ENCODE measurements at places on chromosomes 6 and 20.

GRCh38 chr20:3846378-3846739, 275 bp upstream of the MAVS start:
- no peak for DNase-seq

DNA sequence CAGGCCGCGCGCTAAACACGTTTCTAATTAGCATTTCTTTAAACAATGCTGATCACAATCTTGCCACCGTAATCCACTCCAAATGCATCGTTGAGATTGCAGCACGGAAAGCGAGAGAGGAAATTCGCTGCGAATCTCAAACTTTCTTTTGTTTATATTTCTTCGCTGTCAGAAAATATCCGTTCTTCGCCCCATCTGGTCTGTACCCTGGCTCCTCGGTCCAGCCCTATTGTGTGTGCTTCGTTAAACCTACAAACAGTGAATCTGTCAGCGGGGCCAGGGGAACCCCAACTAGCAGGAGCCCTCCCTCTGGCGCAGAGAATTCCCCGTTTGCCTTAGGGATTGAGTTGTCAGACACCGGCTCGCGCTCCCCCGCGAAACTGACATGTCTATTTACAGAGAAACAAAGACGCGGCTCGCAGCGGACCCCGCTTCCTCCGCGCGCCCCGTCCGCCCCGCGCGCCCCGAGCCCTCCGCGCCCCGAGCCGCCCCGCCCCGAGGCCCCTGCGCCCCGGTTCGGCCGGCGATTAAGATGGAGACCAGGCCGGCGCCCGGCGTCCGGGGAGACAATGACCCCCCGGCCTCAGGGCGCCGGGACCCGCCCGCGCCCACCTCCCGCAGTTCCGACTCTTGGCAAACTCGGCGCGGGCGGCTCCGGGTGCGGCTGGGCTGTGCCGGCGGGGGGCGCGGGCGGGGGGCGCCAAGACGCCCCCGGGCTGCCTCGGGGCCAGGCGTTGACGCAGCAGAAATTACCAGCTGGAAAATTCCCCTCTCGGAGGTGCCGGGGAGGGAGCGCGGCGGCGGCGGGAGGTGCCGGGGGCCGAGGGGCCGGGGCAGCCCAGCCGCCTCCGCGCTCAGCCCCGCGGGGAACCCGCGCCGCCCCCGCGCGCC, 874 bp downstream of the ZBTB46 start:
- DNase-seq = no peak

DNA sequence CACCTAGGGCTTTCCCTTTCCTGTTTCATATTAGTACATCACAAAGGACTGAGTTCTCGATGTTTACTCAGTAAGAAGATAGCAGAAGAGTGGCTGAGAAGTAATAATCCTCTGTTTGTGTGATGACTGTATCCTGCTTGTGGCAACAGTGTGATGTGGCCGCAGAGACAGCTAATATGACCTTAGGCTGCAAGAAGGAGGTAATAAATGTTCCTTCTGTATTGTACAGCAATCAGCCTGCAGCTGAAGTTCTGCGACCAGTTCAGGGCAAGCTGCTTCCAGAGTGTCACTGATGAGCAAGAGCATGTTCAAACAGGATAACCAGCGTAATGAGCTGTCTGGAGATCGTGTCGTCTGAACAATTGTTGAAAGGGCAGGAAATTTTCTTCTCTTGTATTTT, 70.9 kb downstream of the OPN5 start:
- no peak for DNase-seq

GRCh38 chr20:21528870-21529269, 15.0 kb upstream of the NKX2-2 start:
- DNase-seq = no peak

DNA sequence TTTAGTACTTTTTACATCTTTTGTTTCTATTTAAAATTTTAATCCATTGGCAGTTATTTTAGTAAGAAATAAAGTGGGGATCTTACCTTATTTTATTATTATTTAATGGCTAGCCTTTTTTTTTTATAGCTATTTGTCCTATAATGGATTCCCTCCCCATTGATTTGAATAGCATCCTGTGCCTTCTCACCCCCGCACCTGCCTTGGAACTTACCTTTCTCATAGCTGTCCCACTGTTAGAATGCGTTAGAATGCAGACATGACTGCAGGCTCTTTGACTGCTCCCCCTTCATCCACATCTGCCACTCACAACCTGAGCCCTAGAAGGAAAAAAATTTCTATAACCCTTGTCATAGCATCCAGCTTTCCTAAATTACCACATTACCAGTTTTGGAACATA, 9.1 kb downstream of the PKIB start:
- DNase-seq = no peak

DNA sequence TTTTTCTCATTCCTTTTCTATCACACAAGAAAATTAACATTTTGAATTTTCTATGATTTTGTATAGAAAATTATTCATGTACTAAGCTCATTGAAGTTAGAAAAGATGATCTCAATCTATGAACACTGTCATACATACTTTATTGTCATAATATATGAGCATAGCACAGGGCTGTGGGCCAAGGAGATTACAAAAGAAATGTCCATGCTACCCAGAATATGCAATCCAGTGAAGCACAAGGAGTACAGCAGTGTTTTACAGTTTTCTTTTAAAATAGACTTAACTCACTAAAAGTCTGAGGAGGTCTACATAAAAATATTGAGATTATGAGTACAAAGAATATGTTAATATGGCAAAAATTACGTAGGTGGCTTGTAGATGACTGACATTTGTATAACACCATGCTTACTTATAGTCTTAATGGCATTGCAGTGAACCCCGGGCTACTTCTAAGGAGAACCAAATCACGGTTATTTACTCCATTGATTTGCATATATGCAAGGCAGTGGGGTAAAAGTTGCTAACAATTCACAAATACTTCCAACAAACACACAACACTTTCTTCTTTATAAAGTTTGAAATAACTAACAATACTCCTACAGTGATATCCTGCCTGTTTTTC, 257.1 kb downstream of the BCKDHB start:
- DNase-seq = no peak

DNA sequence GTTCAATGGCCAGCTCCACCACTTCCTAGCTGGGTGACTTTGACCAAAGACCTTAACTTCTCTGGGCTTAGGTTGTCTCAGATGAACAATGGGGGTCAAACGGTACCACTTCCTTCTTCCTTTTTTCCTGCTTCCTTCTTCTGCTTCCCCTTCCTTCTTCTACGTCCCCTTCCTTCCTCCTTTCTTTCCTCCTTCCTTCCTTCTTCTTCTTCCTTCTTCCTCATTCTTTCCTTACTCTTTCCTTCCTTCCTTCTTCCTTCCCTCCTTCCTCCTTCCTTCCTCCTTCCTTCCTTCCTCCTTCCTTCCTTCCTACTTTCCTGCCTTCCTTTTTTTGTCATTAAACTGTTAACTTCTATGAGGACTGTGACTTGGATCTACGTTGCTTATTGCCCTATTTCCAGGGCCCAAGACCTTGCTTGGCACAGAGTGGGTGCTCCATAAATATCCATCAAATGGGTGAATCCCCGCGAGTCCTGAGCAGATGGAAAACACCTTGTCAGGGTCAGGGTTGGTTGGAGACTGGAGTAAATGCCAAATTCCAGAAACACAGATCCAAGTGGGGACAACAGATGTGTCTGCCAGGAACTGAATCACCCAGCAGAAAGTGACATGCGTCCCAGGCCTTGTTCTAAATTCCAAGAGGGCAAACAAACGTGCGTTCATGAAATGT, 243.3 kb downstream of the PREX1 start:
- DNase-seq = no peak

GRCh38 chr6:167925026-167925425, 72.4 kb upstream of the KIF25 start:
- no peak for DNase-seq

DNA sequence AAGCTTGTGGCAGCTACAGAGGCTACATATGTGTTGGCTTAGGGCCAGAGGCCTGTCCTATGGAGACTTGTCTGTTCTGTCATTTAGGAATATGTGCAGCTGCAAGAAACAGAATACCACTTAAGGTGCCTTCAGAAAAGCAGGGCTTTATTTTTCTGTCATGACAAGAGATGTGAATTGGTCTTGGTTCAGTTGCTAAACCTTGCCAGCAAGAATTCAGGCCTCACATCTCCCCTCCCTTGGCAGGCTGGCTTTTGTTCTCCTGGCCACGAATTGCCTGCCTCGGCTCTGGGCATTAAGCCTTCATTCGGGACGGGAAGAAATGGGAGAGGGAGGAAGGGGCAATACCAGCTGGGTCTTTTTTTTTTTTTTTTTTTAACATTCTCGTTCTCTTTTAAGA, 82.4 kb upstream of the TGM3 start:
- no peak for DNase-seq

DNA sequence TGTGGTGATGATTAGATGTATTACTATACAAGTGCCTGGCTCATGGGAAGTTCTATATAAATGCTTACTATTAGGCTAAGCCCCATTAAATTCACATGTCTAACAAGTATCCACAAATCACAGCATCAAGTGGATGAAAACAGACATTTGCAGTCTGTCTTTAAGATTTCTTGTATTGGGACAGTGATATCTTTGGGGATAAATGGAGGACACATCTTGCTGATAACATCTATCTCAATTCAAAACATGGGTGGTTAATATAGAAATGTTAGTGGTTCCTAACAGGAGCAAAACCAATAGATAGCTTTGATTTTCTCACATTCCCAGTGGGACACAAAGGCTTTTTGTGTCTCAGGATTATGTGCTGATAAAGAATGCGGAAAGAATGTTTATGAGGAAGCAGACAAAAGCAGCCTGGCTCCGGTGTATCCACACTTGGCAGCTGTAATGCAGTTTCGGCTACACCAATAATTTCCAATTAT, 29.3 kb downstream of the PTPRK start:
- no peak for DNase-seq

- DNase-seq = peak; percentile 26
These were observed 998.0 kb upstream of the GJE1 start for GRCh38 chr6:141134723-141135122.

DNA sequence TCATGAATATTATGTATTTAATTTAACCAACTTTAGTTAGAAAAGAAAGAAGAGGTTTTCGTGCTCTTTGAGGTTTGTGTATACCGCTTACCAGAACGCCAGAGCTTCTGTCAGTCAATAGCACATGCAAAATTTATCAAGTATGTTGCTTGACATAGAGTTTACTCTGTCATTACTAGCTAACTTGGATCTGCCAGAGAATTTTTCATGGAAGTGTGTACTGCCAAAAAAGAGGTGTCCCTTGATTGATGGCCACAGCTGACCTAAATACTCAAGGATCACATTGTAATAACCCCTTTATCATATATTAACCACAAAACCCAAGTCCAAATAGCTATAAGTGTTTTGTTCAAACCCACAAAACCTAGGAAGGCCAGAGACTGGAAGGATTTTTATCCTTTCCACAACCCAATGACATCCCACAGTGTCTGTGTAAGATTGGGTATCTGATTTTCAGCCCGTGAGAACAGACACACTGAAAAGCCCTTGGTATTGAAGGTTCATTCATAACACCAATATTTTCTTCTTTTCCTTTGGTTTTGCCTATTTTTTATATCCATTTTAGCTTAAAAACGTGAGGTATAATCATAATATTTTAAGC, 194.0 kb upstream of the EYA4 start:
- DNase-seq = no peak

- no peak for DNase-seq
These were observed 3.6 kb downstream of the EPB41L2 start for GRCh38 chr6:131059486-131059885.

DNA sequence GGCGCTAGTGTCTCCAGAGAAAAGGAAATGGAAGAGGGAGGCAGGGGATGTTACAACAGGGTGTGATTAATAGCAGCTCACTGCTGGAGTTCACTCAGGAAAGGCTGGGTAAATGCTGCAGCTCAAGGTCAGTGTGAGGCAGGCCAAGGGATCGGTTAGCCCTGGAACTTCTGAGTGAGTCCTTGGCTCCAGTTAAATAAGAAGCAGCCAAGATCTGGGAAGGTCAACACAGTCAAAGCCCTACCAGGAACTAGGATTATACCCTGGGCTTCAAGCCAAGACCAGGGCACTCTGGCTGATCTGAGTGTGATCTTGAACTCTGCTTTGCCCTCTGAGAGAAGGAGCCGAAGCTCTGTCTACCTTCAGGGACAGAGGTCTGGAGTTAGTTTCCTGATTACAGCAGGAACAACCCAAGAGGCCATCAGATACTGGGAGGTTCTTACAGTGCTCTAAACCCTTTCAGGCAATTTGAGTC, 44.3 kb downstream of the TPD52L1 start:
- DNase-seq = no peak

DNA sequence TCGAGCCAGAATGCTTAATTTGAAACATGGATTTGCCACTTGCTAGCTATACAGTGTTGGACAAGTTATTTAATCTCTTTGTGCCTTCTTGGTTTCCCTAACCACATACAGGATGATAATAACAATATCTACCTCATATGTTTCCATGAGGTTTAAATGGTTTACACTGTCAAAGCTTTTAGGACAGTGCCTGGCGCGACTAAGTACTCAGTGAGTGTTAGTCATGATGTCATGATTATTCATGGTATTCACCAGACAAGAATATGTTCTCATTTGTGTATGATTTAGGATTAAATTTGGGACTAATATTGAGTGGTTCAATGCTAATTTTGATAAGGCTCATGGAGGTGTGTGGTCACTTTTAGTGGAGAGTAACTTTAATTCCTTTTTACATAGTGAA, 167.4 kb downstream of the EYA4 start:
- DNase-seq = no peak

- DNase-seq = no peak
These were observed 33.2 kb downstream of the CDH22 start for GRCh38 chr20:46275091-46275490.

GRCh38 chr6:28269492-28269891, 2.5 kb downstream of the ZSCAN26 start:
- DNase-seq = no peak

DNA sequence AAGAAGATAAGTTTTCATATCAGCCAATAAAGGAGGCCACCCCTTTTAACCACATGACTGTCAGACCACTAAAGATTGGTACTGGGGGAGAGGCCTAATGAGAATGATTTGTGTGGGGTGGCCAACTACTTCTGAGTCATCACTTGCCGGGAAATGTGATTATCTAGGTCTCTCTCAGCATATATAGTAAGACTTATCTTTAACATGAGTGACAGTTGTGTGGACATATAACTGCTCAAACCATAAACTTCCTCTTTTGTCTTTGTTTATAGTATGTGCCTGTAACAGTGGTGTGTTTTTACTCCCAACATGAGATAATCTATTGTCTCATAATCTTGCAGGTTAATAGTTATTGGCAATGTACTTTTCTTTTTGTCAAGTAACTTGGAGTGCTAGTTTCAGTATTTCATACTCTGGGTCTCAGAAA, 312.4 kb downstream of the CDKAL1 start:
- no peak for DNase-seq

DNA sequence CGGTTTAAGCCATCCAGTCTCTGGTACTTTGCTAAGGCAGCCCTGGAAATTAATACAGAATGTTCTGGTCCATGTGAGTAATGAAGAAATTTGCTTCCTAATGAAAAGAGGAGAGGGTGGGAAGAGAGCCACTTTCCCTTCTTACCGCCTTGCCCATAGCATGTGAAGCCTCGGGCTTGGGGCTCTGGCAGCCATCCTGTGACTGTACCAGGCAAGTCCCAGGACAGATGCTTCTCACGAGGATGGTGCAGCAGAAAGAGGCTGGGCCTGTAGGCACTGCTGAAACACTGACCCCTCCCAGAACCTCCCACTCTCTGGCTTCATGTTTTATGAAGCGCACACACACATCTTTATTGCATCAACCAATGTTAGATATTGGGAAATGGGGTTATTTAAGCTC, 74.8 kb downstream of the IYD start:
- no peak for DNase-seq

- DNase-seq = no peak
These were observed 443.0 kb downstream of the TFAP2B start for GRCh38 chr6:51261691-51262090.

GRCh38 chr20:57432862-57433491, 41.8 kb downstream of the RBM38 start:
- DNase-seq = no peak

- DNase-seq = no peak
These were observed 39.2 kb upstream of the RNF182 start for GRCh38 chr6:13885601-13886000.

All from NCI-H1436 treated with DMSO at 0.1 percent for 48 hours (cell line).